Umbilical cord (tissue), 2 donors: ENCODE measurements at places on chromosomes 7 and 10. TPM values are rescaled to one million over a fixed set of nuclear protein-coding genes. Genes with fewer than 3 reads are reported as not detected.

CALHM1 gene
- total RNA-seq = 0.48 TPM

EPO gene
- not detected for total RNA-seq

SLC16A12 gene
- total RNA-seq = 2.2 TPM

GRCh38 chr7:147595042-147595441 lies 995.5 kb upstream of the C7orf33 start:
- peak; percentile 65 for DNase-seq

DNA sequence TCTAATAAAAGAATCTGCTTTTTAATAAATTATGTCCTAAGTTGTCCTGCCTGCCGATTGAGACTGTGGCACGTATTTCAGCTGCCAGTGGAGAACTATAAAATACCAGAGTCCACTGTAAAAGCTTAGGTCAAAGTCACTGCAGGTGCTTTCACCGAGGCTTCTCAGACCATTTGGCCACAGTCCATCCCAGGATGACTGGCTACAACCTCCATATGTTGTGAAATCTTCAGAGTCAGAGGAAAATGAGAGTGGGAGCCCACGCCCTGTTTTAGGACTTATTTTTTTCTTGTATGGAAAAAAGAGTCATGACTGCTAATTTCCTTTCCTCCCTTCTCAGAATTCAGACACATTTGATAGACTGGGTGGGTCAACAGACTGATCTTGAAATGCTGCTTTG lies 182.9 kb downstream of the ANK3 start:
- DNase-seq = no peak

DNA sequence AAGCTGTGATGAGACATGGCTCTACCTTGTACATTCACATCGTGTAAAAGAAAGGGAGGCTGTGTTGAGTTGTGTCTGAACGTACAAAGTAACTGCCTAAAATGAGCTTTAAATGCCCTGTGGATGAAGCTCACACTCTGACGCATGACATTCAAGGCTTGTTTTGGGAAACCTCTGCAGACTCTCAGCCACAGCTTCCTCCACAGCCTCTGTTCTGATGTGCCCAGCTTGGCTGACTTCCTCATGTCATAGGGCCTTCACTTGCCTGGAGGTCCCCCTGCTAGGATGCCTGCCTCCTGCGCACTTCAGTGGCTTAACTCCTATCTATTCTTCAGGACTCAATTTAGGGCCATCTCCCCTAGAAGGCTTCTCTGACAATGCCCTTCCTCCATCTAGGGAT lies 230.0 kb upstream of the HABP2 start:
- no peak for DNase-seq

DNA sequence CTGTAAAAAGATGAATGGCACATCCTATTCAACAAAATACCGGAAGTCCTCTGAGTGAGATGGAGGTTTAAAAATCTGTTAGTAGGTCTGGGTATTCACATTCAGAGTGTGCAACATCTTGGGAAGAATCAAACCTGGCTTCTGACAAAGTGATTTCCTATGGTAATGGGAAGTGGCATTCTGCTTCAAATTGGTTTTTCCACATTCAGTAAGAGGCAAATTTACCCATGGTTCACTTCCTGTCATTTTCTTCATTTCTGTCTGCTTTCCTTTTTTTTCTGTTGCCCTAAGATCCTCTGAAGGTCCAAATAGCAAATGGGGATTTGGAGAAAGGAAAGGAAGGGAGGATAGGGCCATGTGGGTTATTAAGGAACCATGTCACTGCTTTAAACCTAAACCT lies 218.3 kb downstream of the DOCK4 start:
- DNase-seq = no peak

DNA sequence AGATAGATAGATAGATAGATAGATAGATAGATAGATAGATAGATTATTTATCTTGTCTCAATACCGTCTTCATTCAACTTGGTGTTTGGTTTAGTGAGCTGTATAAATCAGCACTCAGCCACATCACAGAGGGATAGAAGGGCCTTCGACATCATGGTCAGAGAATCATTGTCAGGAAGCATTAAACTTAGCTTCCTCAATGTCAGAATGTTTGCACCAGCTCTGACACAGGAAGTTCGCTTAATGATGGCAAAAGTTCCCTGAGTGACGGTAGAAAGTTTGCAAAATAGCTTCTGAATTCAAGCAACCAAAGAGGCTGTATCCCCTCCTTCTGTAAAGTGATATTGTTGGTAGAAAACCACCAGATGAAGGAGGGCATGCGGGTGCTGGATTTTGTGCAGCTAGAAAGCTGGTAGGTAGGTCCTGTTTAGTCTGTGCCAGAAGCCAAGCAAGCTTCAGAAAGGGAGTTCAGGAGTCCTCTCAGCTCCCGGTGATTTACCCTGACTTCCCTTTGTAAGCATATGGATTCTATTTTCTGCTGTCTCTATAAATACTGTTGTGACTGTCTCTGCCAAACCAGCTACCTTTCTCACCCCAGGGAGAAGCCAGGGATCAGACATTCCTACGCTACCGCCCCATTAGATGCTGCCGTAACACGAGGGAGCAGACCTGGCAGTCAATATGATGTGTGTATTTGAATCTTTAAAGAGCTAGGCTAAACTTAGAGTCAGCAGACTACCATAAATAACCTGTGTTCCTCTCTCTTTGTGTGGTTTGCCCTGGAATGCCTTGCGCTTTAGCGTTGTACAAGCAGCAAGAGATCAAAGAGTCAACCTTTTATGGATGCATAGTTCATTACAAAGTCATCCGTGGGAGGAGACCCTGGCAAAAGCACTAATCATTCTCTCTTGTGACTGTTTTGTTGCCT lies 200.5 kb upstream of the KIAA1217 start:
- DNase-seq = peak; percentile 74

GRCh38 chr7:39249635-39250152 lies 272.0 kb downstream of the POU6F2 start:
- no peak for DNase-seq

- DNase-seq = peak; percentile 39
These were observed 51.8 kb downstream of the ARHGAP12 start for GRCh38 chr10:31876652-31877352.

- DNase-seq = no peak
These were observed 241.6 kb downstream of the CAMK1D start for GRCh38 chr10:12590675-12591659.

DNA sequence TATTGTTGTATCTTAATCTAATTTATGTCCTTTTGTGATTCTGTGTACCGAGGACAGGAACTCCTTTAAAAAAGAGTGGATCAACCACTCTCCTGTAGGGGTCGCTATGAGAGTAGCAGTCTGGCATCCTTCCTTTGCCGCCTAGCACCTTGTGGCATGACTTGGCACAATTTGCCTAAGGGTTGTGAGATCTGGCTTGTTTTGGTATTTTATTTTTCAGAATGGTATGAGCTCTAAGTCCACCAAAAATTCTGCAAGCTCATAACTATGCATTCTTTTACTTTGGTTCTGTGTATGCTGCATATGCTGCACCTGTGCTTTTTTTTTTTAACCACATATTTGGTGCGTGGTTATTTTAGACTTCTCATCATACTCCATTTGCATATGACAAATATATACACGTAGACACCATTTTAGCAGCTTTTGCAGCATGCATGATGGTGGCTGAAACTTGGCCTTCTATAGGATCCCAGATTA lies 112.8 kb downstream of the CDK14 start:
- DNase-seq = no peak

DNA sequence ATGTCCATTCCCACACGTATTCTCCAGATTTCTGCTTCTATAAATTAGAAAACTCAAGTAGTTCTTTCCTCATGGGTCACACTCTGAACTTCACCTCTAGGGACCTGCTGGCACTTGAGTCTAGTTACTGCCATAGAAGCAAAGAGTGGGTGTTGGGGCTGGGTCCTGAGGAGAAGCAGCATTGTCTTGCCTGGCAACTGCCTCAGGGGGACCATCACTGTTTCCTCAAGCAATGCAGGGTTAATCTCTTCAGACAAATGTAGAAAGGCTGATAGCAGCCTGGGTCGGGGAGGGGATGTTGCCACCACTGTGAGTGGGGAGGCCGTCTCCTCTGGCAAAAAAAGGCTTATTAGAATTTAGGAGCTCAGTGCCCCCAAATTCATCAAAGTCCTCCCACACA lies 20.2 kb upstream of the PAPSS2 start:
- DNase-seq = no peak

- DNase-seq = no peak
These were observed 28.3 kb downstream of the TBATA start for GRCh38 chr10:70756700-70757360.
